Right cardiac atrium (tissue), 5 donors: ENCODE measurements at places on chromosomes 2 and 18.

GRCh38 chr2:33579227-33579626, 19.9 kb downstream of the FAM98A start:
- no peak for DNase-seq

DNA sequence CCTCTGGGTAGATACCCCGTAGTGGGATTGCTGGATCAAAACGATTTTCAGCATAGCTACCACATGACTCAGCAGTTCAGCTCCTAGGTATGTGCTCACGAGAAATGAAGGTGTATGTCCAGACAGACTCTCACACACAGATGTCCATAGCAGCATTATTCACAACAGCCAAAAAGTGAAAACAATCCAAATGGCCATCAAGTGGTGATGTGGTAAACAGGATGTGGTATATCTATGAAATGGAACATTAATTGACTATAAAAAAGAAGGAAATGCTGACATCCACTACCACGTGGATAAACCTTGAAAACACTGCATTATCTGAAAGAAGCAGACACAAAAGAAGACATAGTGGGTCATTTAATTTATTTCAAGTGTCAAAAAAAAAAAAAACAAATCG, 241.9 kb downstream of the EIPR1 start:
- no peak for DNase-seq

DNA sequence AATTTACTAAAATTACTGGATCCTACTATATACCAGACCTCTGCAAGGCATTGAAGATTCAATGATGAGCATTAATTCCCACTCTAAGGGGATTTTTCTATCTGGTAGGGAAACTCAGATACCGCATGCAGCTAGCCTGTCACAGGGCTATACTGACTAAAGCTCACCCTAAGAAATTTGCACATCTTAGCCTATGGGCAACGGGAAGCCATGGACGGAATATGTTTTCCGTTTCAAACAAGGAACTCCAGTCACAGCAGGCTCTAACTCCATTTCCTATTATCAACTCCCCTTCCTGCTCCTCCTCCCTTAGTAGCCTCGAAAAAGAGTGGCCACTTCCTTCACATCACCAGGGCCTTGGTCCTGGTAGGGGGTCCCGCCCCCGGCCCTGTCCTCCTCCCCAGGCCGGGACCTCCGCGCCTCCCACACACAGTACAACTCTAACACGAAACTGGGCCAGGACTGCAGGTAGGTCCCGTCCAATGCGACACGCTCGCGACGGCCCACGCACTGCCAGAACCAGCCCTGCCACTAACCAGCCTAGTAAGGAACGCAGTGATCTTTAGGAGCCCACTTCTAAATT, 659 bp upstream of the COX5B start:
- DNase-seq: peak; percentile 53

DNA sequence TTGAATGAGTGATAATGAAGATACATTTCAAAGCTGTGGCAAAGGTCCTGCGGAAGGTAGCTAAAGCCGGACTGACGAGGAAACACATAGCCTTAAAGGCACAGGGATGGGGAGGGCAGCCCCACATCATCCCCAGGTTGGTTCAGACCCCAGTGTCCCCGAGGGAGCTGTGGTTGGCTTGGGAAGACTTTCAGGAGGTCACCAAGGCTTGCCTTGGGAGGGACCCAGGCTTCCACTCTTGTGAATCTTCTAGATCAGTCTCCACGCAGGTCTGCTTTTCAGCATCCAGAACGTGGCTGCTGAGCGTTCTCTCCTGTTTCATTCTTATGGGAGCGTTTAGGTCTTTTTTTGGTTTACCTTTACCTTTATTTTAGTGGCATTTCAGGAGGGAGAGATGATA, 16.8 kb downstream of the KIF1A start:
- no peak for DNase-seq

DNA sequence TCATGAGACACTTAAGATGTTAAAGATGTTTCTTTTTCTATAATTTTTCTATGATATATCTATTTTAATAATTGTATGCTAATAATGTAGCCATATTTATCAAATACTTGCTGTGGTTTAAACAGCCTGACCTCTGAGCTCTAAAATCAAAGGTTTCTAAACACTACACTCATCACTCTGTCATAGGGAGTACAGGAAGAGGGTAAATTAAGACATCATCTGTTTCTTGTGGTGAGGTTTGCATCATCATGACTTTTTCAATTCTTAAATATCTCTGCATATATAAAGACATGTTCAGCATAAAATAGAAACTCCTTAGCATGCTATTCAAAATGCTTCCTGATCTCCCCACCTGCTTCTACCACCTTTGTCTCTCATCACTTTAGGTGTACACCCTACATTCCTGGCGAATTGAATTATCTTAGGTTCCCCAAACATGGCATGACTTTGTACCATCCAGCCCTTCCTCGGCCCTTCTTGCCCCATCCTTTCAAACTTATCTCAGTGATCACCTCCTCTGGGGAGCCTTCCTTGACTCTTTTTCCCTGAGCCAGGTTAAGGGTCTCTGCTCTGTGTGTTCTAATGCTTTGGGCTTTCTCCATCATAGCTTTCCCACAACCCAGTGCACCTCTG, 105.3 kb upstream of the TTN start:
- no peak for DNase-seq

DNA sequence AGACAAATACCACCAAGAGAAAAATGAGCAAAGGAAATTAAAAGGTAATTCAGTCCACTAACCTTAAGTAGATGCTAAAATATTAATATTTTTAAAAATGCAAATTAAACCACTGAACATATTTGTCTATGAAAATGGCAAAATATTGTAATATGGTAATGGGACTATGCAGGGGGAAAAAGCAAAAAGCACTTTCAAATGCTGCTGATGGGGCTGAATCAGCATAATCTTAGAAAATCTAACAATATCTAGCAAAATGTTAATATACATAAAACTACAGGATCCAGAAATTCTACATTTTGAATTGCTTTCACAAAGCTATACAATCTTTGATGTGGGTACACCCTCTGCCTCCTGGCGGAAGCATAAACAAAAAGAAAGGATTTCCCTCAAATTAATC, 86.9 kb upstream of the DTNB start:
- DNase-seq: no peak
